Naive thymus-derived CD4-positive, alpha-beta T cell (primary cell): ENCODE measurements at places on chromosomes 2 and 18. TPM values are rescaled to one million over a fixed set of nuclear protein-coding genes. Genes with fewer than 3 reads are reported as not detected.

SLC35F5 gene
- 26.4 TPM for total RNA-seq

UGT1A3 gene
- total RNA-seq, result not detected

TDRD15 gene
- total RNA-seq, result not detected

OTX1 gene
- not detected for total RNA-seq

SPC25 gene
- total RNA-seq, result 0.24 TPM

CDH19 gene
- total RNA-seq, result not detected

LOXHD1 gene
- 1.2 TPM for total RNA-seq

STPG4 gene
- not detected for total RNA-seq

- no peak overlapping the region for H3K4me3 ChIP-seq
- no peak for DNase-seq
- no peaks in the 10 kb centered on the region for H3K4me1 ChIP-seq
- H3K27me3 ChIP-seq, result no peaks in the 10 kb centered on the region
- no peak overlapping the region for H3K27ac ChIP-seq
These were observed 54.8 kb downstream of the HS6ST1 start for GRCh38 chr2:128263902-128264331.

- no peak overlapping the region for H3K27ac ChIP-seq
- H3K27me3 ChIP-seq, result no peaks in the 10 kb centered on the region
- DNase-seq, result no peak
- no peaks in the 10 kb centered on the region for H3K4me1 ChIP-seq
These were observed 17.1 kb downstream of the TSHZ1 start for GRCh38 chr18:75227535-75228296.

DNA sequence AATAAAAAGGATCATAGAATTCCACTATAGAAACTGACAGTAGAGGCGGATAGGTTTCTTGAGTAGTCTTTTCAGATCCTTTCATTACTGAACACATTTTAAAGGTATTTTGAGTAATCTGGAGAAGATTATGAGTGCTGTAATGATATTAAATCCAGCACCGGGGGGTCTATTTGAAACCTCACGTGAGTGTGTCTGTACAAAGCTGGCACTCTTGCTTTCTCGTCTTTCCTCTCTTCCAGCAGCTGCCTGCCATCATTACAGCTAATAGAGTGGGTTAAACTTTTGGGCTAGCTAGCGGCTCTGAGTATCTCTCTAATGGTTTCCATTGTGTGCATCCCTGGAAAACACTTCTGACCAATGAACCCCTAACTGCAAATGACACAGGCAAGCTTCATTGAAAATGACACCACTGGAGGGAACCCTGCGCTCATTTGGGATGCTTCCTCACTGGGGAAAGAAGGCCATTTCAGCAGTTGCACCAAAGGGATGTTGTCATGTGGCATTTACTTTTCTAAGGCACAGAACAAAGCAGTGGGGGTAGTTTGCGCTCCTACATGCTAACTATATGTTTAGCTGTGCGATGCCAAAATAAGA lies 101.0 kb downstream of the HRH4 start:
- no peaks in the 10 kb centered on the region for H3K27me3 ChIP-seq
- no peaks in the 10 kb centered on the region for H3K36me3 ChIP-seq

DNA sequence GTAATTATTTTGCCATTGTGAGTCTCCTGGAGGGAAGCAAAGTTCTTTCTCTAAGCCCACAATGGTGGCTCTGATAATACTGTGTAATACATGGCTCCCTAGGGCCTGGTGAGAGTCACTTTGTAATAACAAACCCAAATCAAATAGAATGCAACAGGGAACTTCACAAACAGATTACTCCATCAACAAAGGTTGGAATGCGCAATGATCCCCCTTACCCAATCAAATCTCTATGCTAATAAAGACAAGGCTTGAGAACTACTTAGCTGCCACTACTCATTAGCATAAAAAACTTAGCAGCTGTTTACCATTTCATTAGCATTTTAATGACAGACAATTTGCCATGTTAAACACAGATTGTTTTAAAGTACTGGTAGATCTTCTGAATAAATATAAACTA lies 285.6 kb upstream of the SESTD1 start:
- DNase-seq, result no peak
- H3K36me3 ChIP-seq, result no peaks in the 10 kb centered on the region
- H3K27ac ChIP-seq, result no peak overlapping the region
- H3K27me3 ChIP-seq, result no peaks in the 10 kb centered on the region
- no peak overlapping the region for H3K4me3 ChIP-seq

- H3K27ac ChIP-seq, result no peak overlapping the region
- H3K4me1 ChIP-seq, result no peaks in the 10 kb centered on the region
- H3K4me3 ChIP-seq, result no peak overlapping the region
- H3K27me3 ChIP-seq, result no peaks in the 10 kb centered on the region
These were observed 33.4 kb downstream of the CARF start for GRCh38 chr2:202945497-202945896.

DNA sequence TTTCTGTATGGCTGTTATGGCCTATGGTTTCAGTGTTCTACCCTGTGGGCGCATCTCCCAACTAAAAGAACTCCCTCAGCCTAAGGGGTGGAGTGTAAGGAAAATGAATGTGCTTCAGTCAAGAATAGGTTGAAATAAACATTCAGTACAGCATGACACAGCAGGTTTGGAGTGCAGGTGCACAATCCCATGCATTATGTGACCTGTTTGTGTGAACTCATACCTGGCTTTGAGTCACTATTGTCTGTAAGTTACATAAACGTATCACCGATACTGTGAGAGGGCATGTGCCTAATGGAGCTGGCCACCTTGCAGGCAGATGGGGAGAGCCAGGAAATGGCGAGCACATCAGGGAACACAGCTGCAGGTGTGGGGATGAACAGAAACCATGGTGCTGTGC lies 216.0 kb downstream of the DSEL start:
- H3K27me3 ChIP-seq, result no peaks in the 10 kb centered on the region
- no peak overlapping the region for H3K27ac ChIP-seq
- peaks cover 4% of the 10 kb centered on the region for H3K4me1 ChIP-seq
- no peak overlapping the region for H3K4me3 ChIP-seq

GRCh38 chr2:144374163-144374661 lies 145.7 kb downstream of the ZEB2 start:
- no peaks in the 10 kb centered on the region for H3K27me3 ChIP-seq
- H3K4me3 ChIP-seq, result no peak overlapping the region
- DNase-seq, result no peak
- H3K4me1 ChIP-seq, result peaks cover 3% of the 10 kb centered on the region

- no peaks in the 10 kb centered on the region for H3K27me3 ChIP-seq
- no peak overlapping the region for H3K27ac ChIP-seq
- H3K36me3 ChIP-seq, result no peaks in the 10 kb centered on the region
- no peak overlapping the region for H3K4me3 ChIP-seq
- H3K4me1 ChIP-seq, result no peaks in the 10 kb centered on the region
These were observed 87.2 kb upstream of the YWHAQ start for GRCh38 chr2:9717886-9718451.

GRCh38 chr2:230904856-230905447 lies 20.1 kb downstream of the GPR55 start:
- H3K36me3 ChIP-seq, result no peaks in the 10 kb centered on the region
- no peak overlapping the region for H3K27ac ChIP-seq
- no peaks in the 10 kb centered on the region for H3K27me3 ChIP-seq

GRCh38 chr2:14423145-14423906 lies 209.2 kb upstream of the LRATD1 start:
- H3K4me1 ChIP-seq, result no peaks in the 10 kb centered on the region
- no peak for DNase-seq
- no peaks in the 10 kb centered on the region for H3K36me3 ChIP-seq
- no peak overlapping the region for H3K4me3 ChIP-seq

DNA sequence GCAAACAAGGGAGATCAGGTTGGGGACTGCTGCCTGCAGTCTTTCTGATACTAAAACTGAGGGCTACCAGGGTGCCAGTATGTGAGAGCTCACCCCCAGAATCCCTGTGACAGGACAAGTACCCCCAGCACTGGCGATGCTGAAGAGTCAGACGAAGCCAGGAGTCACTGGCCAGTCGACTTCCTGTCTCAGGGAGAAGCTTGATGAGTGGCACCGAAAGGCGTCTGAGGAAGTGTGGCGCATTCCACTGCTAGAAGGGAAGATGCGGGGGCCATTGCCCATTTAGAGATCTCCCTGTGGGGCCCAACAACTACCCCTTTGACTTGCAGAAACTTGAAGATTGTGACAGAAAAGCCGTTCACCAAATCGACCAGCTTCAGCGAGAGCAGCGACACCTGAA lies 22.0 kb downstream of the MXD1 start:
- H3K36me3 ChIP-seq, result peaks cover 71% of the 10 kb centered on the region
- no peak overlapping the region for H3K4me3 ChIP-seq
- no peaks in the 10 kb centered on the region for H3K27me3 ChIP-seq
- no peak for DNase-seq
- H3K27ac ChIP-seq, result no peak overlapping the region

GRCh38 chr2:100754951-100755350 lies 65.0 kb upstream of the NPAS2 start:
- no peaks in the 10 kb centered on the region for H3K36me3 ChIP-seq
- no peak overlapping the region for H3K27ac ChIP-seq
- no peak for DNase-seq
- no peaks in the 10 kb centered on the region for H3K4me1 ChIP-seq
- H3K27me3 ChIP-seq, result no peaks in the 10 kb centered on the region

DNA sequence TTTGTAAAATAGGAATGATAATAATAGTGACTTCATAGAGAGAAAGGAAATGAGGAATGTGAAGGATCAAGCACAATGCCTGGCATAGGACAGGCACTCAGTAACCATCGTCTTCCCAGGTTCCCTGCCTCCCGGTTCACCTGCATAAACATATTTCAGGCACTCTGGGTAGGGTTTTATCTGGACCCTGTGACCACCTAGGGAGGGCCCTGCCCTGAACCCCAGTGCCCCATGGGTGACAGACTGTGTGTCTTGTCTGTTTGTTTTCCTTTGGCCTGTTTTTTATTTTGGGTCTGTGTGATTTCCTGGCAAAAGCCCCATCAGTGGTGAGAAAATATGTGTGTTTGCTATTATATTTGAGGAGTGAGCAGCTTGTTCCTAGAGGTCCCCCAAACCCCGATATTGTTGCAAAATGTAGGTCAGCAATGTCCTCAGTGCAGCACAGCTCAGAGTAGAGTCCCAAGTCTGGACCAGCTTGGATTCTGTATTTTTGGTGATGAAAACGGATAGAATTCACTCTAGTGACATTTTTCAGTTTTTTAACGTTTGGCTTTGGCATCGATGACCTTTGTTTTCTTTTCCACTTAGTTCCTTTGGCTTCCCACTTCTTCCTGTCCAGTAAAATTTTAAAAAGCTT lies 9.6 kb upstream of the NT5C1B start:
- no peak for DNase-seq
- H3K4me3 ChIP-seq, result no peak overlapping the region
- no peak overlapping the region for H3K27ac ChIP-seq
- H3K4me1 ChIP-seq, result no peaks in the 10 kb centered on the region
- no peaks in the 10 kb centered on the region for H3K27me3 ChIP-seq
- H3K36me3 ChIP-seq, result no peaks in the 10 kb centered on the region

- no peaks in the 10 kb centered on the region for H3K36me3 ChIP-seq
- H3K4me3 ChIP-seq, result no peak overlapping the region
- no peak for DNase-seq
- H3K27ac ChIP-seq, result no peak overlapping the region
- no peaks in the 10 kb centered on the region for H3K4me1 ChIP-seq
These were observed 252.6 kb downstream of the RND3 start for GRCh38 chr2:150234787-150235446.

DNA sequence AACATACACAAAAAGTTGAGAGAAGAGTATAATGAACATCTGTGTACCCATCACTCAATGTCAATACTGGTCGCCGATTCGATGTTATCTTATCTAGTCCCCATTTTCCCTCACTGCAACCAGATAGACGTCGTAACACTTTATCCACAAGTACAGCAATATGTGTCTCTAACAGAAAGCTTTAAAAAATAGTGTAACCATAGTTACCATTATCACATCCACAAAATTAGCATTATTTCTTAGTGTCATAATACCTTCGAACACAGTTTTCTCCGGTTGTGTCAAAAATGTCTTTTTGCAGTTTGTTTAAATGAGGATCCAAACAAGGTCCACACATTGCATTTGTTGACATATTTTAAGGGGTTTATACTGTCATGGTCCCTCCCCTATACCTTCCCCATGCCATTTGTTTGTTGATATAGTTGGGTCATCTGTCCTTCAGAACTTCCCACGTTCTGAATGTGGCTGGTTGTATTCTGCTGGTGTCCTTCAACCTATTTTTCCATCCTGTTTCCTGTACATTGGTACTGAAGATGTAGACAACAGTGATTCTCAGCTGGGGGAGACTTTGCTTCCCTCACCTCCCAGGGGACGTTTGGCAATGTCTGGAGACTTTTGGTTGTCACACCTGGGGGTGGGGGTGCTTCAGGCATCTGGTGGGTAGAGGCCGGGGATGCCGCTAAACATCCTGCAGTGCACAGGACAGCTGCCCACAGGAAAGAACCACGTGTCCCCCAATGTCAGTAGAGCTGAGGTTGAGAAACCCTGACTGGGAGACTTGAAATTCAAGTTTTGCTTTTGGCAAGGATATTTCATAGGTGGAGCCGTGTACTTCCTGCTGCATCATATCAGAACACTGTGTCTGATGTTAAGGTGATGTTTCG lies 72.7 kb upstream of the SPRED2 start:
- H3K36me3 ChIP-seq, result no peaks in the 10 kb centered on the region
- no peaks in the 10 kb centered on the region for H3K27me3 ChIP-seq
- H3K4me3 ChIP-seq, result no peak overlapping the region
- DNase-seq, result no peak
- H3K4me1 ChIP-seq, result no peaks in the 10 kb centered on the region

- no peaks in the 10 kb centered on the region for H3K36me3 ChIP-seq
- H3K27me3 ChIP-seq, result no peaks in the 10 kb centered on the region
- no peak overlapping the region for H3K4me3 ChIP-seq
- H3K4me1 ChIP-seq, result no peaks in the 10 kb centered on the region
- H3K27ac ChIP-seq, result no peak overlapping the region
These were observed 29.5 kb downstream of the MARCO start for GRCh38 chr2:118971245-118972122.

- no peaks in the 10 kb centered on the region for H3K27me3 ChIP-seq
- no peaks in the 10 kb centered on the region for H3K36me3 ChIP-seq
- H3K4me3 ChIP-seq, result no peak overlapping the region
- H3K4me1 ChIP-seq, result no peaks in the 10 kb centered on the region
These were observed 636.2 kb downstream of the EPHA4 start for GRCh38 chr2:220935789-220936321.

- H3K4me1 ChIP-seq, result no peaks in the 10 kb centered on the region
- DNase-seq, result no peak
- H3K27ac ChIP-seq, result no peak overlapping the region
- H3K27me3 ChIP-seq, result no peaks in the 10 kb centered on the region
These were observed 138.3 kb downstream of the ZBTB7C start for GRCh38 chr18:48270929-48271328.

DNA sequence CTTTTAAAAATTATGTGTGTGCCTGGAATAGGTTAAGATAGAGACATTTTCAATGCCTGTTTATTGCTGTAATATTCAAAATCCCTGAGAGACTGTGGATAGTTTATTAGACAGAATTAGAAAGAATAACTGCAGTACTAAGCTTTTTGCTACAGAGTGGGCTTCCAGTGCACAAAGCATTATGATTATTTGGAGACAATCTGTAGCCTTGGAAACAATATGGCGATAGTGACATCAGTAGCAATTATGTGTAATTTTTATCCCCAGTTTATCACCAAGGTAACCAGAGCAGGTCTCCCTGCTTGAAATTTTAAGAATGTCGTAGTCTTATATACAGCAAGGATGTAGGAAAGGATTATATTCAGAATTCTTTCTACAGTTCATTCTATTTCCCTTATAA lies 100.0 kb downstream of the MYO3B start:
- H3K36me3 ChIP-seq, result no peaks in the 10 kb centered on the region
- H3K4me1 ChIP-seq, result no peaks in the 10 kb centered on the region
- H3K27ac ChIP-seq, result no peak overlapping the region
- no peak for DNase-seq
